Stimulated activated CD8-positive, alpha-beta memory T cell treated with anti-CD3 and anti-CD28 coated beads, Interleukin-15, amount 100 ng/mL, for 4 hours (primary cell): ENCODE measurements at places on chromosomes 11 and 22.
A peak's percentile ranks its signal among the peaks of the same experiment; 100 is the strongest.

- no peak for DNase-seq
Measured at GRCh38 chr11:114236829-114237228, 59.4 kb upstream of the NNMT start.

GRCh38 chr11:96049426-96049825 is 125.5 kb upstream of the MTMR2 start:
- no peak for DNase-seq

DNA sequence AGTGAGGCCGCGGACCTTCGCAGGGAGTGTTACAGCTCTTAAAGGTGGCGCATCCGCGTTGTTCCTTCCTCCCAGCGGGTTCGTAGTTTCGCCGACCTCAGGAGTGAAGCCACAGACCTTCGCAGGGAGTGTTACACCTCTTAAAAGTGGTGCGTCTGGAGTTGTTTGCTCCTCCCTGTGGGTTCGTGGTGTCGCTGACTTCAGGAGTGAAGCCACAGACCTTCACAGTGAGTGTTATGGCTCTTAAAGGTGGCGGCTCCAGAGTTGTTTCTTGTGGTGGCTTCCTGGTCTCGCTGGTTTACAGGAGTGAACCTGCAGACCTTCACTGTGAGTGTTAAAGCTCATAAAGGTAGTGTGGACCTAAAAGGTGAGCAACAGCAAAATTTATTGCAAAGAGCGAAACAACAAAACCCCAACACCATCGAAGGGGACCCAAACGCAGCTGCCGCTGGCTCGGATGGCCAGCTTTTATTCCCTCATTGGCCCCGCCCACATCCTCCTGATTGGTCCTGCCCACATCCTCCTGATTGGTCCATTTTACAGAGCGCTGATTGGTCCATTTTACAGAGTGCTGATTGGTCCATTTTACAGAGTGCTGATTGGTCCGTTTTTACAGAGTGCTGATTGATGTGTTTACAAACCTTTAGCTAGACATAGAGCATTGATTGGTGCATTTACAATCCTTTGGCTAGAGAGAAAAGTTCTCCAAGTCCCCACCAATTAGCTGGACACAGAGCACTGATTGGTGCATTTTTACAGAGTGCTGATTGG is 1.2 kb upstream of the TMEM45B start:
- peak; percentile 7 for DNase-seq

DNA sequence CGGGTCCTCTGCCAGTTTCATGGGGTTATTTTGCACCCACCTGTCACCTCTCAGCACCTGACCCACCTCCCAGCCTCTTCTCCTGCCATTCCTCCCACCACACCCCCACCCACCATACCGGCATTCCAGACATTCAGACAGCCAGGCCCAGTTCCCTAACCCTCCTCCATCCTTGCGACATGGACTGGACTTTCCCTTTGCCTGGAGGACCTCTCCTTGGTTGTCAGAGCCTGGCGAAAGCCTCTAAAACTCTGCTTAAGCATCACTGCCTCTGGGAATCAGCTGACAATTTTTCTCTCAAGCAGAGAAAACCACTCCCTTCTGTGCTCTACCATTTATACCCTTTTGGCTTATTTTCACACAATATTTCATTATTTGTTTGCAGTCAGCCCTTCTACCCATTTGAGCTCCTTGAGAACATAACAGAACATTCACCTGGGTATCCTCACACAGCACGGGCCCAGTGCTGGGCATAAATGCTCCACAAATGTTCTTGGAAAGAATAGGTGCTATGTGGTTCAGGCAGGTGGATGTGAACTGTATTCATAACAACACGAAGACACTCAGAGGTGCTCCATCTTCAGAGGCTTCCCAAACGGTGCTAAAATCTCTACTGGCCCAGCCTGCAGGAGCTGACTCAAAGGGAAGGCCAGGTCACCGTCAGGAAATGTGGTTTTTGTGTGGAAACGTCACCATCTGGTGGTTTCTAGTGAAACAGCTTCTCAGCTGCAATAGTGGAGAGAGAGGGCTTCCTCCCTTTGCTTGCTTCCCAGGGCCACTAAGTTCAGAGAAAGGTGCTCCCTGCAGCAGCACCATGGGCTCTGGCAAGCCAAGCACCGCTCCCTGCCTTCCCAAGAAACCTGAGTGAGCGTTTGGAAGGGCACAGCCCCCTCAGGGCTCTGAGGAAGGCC is 10.4 kb downstream of the SPATA19 start:
- no peak for DNase-seq

GRCh38 chr11:91755526-91755925 is 469.1 kb upstream of the FAT3 start:
- no peak for DNase-seq

DNA sequence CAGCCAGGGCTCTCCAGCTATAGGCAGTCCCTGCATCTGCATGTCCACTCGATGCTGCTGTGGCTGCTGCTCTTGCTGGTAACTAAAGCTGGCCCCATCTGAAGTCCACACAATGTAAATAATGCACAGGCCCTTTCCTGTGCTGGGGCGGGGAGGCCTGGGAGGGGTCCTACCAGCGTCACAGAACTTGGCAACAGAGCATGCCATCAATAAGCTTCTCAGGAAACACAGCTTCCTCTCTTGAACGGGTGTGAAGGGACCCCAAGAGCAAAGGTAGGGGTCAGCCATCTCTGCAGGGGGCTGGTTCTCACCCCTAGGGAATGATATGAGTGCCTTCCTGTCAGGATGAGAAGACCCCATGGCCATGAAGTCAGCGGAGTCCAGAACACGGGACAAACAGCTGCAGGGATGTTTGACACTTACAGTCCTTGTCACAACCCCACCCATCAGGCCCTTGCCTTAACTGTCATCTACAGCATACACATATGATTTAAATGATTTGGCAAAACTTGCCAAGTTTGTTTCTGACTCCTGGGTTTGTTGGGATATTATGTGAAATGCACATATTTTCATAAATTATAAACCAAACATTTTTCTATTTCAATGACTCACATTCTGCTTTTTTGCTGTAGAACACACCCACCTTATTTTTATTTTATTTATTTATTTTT is 39.1 kb upstream of the LYVE1 start:
- no peak for DNase-seq

DNA sequence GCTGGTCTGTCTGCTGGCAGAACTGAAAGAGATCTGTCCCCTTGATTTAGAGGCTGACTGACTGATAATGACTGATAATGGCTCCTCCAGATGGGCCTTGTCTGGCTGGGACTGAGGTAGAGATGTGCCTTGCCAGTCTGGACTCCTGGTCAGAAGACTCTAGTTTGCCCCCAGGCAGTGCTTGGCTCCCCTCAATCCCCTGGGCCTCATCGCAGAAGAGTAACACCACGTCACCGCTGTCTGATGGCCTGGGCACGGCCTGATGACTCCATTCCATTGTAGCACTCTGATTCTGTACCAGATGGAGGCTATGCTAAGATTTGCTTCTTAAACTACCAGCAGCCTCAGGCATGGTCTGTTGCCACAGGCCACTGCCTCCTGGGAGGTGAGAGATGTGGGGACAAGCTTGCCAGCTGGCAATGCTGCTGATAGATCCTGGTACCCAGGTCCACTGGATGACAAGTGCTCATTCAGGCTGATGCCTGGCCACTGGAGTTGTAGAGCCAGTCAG is 19.1 kb downstream of the CYB5R2 start:
- DNase-seq, result no peak

- DNase-seq, result peak; percentile 58
Measured at GRCh38 chr11:72752088-72752914, at the start of gene ARAP1. Gene ARAP1, minus strand, starts transcription at chr11:72752408. Its CDS starts 25,280 bp downstream, at chr11:72727128.

GRCh38 chr22:38872172-38872830 is at the start of gene CBX6:
Gene CBX6, minus strand, starts transcription at chr22:38872216. Its CDS starts 26 bp downstream, at chr22:38872190.
- DNase-seq, result peak; percentile 85

DNA sequence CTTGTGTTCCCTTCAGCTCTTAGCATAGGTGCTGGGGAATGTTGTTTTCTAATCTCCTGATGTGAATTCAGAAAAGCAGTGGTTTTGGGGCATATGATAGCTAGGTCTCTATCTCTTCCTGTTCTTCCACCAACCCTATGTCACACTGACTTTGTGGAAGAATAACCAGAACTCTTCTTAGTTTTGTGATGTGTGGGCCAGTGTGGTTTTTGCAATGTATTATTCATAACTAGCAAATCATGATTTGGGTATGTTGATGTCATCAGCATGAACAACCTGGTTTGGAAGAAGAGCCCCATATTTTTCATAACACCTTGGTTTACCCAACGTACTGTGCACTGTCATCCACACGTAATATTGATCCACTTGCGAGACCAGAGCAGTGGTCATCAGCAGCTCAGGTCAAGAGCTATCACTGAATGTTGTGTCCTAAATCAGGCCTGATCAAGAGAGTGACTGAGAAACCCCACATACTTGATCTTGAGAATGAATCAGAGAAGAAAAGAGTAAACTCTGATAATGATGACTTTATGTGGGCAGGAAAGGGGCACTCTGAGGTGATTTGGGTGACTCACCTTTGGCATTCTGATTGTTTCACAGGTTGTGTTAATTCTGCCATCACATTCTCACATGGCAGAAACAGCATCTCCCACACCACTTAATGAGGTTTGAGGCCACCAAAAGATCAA is 19.4 kb upstream of the MS4A6E start:
- DNase-seq, result no peak

DNA sequence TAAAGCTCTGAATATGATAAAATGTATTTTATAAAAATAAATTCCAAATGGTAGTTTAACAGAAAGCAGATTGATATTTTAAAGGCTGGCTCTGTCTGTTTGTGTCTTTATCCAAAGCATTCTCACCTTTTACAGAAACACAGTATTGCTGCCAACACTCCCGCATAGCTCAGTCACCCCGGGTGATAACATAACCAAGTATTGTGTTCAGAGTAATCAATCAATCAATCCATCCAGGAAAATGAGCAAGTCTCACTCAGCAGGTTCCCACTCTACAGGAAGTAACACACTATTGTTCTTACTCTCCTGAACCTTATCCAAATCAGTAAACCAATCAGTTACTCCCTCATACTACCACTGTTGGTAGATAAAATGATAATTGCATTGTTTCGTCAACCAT is 203.4 kb downstream of the LRRC4C start:
- DNase-seq, result no peak

DNA sequence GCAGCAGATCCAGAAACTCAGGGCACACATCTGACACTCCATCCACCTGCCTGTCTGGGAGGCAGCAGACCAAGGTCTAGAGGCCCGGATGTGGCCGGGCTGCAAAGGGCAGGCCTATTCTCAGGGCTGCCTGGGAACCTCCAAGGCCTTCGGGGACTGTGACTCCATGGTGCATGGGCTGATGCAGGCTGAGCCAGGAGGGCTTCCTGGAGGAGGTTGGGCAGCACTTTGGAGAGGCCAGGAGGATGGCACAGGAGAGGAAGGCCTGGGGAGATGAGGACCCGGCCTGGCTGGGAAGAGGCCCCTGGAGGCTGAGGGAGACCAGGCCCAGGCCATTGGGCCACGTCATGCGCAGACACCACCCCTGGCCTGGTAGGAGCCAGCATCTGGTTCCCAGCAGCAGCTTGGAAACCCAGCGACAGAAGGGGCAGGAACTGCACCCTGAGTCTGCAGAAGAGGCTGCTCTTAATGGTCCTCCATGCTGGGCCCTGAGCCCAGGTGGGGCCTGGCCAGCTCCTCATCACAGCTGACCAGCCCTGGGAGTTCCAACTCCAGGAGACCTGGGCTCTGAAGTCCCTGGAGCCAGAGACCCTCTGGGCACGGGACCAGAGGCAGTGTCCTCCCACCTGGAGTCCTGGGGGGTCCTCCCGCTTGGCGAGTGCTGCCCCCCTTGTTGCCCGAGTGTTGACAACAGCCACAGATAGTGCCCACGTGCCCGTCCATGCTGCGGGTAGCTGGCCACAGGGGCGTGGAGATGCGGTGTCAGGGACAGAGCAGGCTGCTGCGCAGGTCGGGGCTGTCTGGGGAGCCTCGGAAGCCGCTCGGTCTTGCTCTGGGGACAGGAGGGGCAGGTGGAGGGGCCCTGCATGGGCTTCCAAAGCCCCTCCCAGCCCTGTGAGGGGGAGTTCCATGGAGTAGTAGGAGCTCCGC is 5.5 kb downstream of the PHLDA2 start:
- no peak for DNase-seq
